ENCODE measurements at places on chromosomes 12 and 14.

DNA sequence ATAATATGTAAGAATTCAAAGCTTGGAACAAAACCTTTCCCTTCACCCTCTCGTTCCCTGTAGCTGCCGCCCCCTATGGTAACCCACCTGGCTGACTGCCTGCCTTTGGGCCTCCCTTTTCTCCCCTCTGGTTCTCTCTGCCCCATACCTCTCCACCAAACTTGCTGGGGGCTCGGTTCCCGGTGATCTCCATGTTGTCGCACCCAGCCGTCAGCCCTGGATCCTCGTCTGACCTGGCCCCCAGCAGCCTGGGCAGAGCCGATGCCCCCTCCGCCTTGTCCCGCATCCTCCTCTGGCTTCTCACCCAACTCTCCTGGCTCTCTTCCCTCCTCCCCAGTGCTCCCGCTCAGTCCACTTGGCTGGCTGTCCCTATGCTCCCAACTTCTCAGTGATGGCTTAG lies 4.5 kb downstream of the CYP46A1 start:
- DNase-seq = no peak

- no peak for DNase-seq
These were observed 39.8 kb downstream of the ELK3 start for GRCh38 chr12:96233939-96234461.

GRCh38 chr14:69475194-69475818 lies 9.2 kb upstream of the PLEKHD1 start:
- DNase-seq = no peak

DNA sequence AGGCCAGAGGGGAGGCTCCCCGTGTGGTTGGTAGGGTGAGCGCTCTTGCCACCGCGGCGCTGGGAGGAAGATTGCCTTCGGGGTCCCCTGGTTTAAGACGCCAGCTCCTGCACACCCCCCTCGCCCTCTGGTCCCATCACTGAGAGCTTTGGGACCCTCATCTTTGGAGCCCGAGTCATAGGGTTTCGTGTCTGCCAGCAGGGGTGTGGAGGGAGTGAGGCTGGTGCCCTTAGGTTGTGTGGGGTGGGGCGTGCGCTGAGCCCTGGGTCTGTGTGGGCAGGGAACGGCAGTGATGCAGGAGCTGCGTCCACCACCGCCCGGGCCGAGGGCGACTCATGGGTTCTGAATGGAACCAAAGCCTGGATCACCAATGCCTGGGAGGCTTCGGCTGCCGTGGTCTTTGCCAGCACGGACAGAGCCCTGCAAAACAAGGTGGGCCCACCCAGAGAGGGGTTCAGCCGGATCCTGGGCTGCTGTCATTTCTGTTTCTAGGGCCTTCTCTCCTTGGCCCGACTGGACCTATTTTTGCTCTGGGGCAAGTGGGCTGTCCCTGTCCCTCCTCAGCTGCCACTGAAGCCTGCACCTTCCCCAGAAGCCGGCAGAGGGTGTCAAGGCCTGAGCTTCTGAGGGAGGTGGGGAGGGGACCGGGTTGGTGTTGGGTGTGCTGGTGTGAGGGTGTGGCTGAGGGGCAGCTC lies 12.1 kb downstream of the ACADS start:
- no peak for DNase-seq

DNA sequence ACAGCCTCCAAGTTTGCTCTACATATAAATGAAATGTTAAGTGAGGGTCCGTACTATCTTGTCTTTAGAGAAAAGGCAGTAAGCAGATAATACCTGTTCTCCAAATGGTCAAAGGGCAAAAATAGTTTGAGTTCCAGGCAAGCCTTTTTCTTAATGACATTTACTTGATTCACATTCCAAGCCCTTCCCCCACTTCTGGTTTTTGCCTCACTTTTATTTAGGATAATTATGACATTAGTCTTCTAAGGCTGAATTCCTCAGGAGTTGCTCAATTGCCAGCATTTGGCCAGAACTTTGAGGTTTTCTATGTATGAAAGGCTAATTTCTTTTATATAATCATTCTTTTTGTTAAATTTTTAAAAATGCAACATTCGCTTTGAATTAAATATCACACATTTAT lies 62.5 kb upstream of the DUSP6 start:
- no peak for DNase-seq

GRCh38 chr14:68939893-68940613 lies 39.0 kb downstream of the ACTN1 start:
- DNase-seq = no peak

DNA sequence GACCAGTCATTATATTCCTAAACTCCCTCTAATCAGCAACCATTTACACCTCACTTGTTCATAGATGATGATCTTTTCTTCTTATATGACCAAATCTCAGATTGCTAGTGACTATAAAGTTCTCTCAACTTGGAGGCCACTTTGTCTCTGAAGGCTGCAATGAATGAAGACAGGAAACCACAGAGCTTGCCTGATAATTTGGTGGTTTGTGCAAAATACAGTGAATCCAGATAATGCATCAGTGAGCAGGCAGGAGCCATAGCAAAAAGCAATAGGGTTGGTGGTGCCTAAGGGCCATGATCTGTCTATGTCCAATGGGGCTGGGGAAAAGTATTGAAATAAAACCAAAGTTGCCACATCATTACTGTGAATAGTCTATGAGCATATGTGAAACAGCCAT lies 123.8 kb upstream of the LRFN5 start:
- no peak for DNase-seq

DNA sequence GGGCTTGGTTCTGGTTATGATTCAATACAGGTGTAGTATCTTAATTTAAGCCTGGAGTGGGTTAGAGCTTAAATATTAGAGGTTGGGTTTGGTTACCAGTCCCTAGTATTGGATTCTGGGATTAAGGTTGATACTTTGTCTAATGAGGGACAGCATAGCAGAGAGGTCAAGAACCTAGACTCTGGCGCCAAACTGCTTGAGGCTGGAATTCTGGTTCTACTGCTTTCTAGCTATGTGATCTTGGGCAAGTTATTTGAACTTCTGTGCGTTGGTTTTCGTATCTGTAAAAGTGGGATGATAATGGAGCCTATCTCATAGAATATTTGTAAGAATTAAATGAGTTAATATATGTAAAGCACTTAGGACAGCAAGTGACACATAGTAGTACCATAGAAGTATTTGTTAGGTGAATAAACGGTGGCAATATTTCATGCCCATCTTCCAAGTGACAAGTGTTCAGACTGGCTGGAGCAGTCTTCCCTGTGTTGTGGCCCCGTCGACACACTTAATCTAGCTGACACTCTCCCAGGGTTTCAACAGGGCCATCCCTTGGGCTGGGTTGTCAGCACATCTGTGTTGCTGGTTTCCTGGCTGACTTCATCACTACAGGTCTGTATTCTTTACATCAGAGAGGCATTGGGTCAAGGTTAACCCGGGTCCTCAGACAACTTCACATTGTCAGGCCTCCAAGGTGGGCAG lies 3.0 kb downstream of the ENDOU start:
- DNase-seq = no peak

DNA sequence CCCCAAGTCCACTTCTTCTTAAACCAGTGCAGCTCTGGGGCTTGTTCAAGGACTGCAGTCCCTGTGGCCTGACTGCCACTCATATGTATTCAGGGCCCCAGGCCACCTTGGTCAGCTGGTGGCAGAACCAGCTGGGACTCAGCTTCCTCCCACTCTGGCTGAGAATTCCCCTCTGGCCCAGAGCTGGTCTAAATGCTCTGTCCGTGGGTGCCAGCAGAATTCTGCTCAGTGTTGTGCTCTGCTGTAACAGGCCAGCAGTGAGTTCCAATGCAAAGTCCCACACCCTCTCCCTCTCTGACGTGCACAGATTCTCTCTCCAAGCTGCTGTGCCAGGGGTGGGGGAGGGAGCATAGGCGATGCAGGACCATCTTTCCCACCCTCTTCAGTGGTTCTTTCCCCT lies 210.4 kb upstream of the RGS6 start:
- DNase-seq = no peak

All from stimulated activated CD4-positive, alpha-beta T cell treated with anti-CD3 and anti-CD28 coated beads, Interleukin-1b, Interleukin-23, amount 100 ng/mL, for 4 hours (primary cell).